ENCODE measurements at places on chromosomes 12 and 14. TPM values are rescaled to one million over a fixed set of nuclear protein-coding genes. Genes with fewer than 3 reads are reported as not detected.

KRT3 gene
- total RNA-seq, result not detected

ADAM21 gene
- total RNA-seq, result not detected

GLS2 gene
- total RNA-seq, result 5.5 TPM

TDRD9 gene
- total RNA-seq, result 6.2 TPM

GPRC5A gene
- total RNA-seq, result 886 TPM

CIT gene
- 6.8 TPM for total RNA-seq

CEBPE gene
- total RNA-seq, result not detected

PPP1R1A gene
- total RNA-seq, result not detected

LRTM2 gene
- not detected for total RNA-seq

COX14 gene
- 68.5 TPM for total RNA-seq

TFCP2 gene
- total RNA-seq, result 25.0 TPM

TSPAN11 gene
- total RNA-seq, result 7.8 TPM

MOK gene
- total RNA-seq, result 6.3 TPM

Measured in upper lobe of right lung (tissue), 1 donor.